ENCODE measurements at places on chromosomes 2 and 18.

DNA sequence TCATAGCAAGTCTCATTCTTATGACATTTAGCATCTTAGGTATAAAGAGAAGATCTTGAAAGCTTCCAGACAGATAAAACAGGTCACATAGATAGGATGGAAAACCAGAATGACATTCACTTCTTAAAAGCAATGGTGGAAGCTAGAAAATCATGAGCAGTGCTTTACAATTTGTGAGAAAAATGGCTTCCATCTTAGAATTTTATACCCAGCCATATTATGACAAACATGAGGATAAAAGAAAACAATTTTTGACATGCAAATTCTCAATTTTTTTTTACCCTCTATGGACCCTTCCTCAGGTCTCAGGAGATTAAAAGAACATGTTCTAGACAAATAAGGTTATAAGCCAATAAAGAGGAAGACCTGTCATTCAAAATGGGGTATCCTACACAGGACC lies 7.1 kb downstream of the NTSR2 start:
- no peak for ATAC-seq

DNA sequence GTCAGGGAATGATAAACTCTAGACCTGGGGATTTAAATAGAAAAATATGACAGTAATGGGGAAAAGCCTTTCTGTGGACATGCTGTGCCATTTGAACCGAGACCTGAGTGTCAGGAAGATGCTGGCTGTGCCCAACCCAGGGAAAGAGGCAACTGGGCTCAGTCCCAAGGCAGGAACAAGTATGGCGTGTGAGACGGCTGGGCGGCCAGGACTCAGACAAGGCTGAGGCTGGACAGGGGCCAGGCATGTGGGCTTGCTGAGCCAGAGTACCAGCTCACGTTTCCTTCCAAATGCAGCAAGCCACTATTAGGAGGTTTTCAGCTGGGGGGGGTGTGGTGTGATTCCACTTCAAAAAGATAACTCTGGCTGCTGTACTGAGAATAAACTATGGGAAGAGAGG lies 92.4 kb downstream of the INPP5D start:
- ATAC-seq, result peak; percentile 65

- ATAC-seq, result no peak
Measured at GRCh38 chr2:168529054-168529833, 73.2 kb downstream of the CERS6 start.

DNA sequence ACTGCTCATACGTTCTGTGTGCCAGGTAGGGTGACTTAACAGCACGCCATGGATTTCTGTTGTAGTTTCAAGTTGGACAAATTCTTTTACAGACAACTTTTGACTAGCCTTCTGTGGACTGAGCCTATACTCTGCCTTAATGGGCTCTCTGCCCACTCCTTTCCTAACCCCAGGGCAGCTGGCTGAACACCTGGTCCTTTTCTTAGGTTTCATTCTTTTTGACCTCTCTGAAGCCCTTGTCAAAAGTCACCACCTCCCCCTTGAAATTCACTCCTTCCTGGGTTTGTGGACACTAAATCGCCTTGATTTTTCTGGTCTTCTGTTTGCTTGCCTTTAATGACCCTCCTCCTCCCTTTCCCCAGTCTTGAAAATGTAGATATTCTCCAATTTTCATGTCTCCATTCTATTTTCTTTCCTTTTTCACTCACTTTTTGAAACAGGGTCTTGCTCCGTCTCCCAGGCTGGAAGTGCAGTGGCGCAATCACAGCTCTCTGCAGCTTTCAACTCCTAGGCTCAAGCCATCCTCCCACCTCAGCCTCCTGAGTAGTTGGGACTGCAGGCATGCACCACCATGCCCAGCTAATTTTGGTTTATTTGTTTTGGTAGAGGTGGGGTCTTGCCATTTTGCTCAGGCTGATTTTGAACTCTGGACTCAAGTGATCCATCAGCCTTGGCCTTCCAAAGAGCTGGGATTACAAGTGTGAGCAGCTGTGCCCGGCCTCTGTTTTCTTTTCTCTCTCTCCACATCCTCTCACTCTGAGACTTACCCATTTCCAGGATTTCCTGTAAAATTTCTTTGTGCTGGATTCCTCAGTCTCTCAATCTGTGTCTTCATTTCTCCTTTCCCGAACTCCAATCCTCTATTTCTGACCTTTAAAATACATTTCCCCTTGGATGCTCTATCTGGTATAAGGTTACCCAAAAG lies 112.9 kb downstream of the PLB1 start:
- ATAC-seq, result no peak

- ATAC-seq, result no peak
Measured at GRCh38 chr18:55920063-55920462, 332.1 kb upstream of the TCF4 start.

GRCh38 chr2:180676520-180677025 lies 303.8 kb upstream of the UBE2E3 start:
- ATAC-seq, result no peak

GRCh38 chr2:111005307-111005706 lies 115.4 kb upstream of the BCL2L11 start:
- ATAC-seq, result no peak

DNA sequence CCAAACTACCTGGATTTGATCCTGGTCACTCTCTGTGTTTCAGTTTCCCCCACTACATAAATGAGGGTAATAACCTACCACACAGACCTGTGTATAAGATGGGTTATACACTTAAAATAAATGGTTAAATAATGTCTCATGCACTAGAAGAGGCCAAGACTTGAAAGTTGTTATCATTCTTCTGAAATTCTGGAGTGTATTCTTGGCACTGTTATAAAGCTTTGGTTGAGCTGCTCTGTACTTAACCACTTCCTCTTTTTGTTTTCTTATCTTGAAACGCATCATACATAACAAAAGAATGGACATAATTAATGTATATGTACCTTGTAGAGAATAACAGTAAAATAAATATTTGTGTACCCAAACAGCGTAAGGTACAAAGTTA lies 281.0 kb downstream of the AFF3 start:
- ATAC-seq, result no peak

- ATAC-seq, result peak; percentile 90
Measured at GRCh38 chr2:216918088-216918680, 58.3 kb upstream of the TNP1 start.

DNA sequence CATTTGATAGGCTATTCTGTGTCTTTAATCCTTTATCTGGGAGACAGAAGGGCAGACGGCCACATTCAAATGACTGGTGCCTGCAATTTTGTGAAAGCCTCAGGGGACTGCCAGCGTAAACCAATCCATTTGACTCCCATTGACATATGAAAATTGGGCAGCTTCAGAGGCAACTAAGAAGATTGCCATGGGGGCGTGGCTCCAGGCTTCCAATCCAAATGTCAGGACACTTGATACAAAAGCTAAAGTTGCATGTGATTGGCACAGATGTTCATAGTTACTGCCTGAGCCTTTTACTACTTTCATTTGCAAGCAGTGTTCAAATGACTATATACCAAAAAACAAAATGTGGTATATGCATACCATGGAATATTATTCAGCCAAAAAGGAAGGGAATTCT lies 42.0 kb downstream of the SPC25 start:
- no peak for ATAC-seq

DNA sequence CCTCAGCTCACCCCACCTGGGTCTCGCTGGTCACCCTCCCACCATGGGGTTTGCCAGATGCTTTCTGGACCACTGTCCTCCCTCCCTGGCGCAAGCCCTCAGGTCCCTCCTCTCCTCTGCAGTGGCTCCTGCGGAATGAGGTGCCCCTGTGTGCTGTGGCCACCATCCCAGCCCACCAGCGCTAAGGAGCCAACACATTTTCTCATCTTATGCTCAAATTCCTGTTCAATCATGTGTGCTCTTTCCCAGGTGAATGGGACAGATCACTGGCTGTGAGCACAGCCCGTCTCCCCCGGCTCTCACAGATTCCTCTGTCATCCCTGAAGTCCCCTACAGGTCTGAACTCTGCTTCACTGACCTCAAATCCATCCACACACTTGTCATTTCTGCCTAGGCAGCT lies 15.2 kb upstream of the CCDC74B start:
- no peak for ATAC-seq

GRCh38 chr18:61980355-61980754 lies 87.5 kb upstream of the RNF152 start:
- no peak for ATAC-seq

DNA sequence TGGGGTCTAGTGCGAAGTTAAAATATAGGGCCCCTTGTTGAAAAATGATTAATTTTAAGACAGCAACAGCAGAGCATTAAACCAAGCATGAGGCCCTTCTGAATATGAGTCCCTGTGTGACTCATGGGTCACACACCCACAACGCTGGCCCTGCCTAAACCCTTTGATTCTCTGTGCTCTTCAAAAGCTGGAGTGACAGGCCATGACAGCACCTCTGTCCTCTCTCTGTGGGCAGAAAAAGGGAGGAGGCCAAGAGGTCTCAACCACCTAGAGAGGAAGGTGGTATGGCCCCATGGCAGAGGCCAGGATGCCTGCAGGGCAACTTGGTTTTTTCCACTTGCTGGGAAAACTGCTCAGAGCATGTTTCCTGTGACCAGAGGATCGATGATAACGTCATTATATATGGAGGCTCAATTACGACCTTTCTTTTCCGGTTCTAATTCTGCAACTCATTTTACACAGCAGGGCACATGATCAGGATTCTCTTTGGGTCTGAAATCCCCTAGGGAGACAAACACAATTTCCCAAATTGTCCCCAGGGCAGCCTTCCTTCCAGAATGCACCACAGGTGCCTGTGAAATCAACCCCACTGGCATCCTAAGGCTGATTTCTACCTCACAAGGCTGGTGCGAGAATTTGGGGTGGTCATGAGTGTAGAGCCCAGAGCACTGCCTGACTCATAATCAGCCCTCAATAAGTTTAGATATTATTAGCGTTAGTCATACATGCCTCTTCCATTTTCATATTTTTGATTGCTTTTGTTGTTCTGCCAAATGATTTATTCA lies 102.0 kb upstream of the PPP1CB start:
- peak; percentile 53 for ATAC-seq

DNA sequence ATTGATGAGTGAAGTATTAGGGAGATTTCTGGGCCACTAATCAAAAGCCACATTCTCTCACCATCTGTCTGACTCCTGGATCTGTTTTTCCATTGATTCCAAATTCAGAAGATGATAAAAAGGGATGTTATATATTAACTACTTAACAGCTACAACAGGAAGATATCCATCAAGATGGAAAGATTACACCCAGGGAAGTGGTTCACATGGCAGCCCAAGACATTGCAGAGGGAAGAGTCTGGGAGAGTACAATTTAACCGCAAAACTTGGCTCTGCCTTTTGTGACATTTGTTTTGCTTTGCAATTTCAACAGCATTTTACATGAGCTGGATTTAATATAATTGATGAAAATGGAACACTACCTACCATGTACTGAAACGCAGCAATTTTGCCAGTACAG lies 22.5 kb upstream of the TCF4 start:
- no peak for ATAC-seq

GRCh38 chr2:71643674-71644357 lies 190.5 kb downstream of the DYSF start:
- no peak for ATAC-seq

DNA sequence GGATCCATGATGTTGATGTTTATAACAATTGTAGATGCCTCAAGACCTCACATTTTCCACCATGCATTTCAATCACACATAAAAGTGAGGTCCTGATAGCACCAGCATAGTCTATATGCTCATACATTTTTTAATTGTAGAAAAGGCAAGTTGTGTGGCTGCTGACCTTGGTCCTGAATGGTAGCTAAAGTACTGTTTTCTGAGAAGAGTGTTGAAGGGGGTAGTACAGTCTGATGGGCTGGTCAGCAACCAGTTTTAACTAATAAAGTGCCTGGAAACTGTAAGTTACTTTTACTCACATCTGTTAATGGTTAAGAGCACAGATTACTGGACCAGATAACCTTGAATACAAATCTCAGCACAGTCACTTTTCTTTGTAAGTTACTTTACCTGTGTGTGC lies 15.9 kb downstream of the ZNF638 start:
- ATAC-seq, result peak; percentile 54

GRCh38 chr2:191832668-191833067 lies 14.2 kb downstream of the CAVIN2 start:
- ATAC-seq, result no peak

- ATAC-seq, result no peak
Measured at GRCh38 chr2:191432121-191432520, 186.9 kb downstream of the MYO1B start.

DNA sequence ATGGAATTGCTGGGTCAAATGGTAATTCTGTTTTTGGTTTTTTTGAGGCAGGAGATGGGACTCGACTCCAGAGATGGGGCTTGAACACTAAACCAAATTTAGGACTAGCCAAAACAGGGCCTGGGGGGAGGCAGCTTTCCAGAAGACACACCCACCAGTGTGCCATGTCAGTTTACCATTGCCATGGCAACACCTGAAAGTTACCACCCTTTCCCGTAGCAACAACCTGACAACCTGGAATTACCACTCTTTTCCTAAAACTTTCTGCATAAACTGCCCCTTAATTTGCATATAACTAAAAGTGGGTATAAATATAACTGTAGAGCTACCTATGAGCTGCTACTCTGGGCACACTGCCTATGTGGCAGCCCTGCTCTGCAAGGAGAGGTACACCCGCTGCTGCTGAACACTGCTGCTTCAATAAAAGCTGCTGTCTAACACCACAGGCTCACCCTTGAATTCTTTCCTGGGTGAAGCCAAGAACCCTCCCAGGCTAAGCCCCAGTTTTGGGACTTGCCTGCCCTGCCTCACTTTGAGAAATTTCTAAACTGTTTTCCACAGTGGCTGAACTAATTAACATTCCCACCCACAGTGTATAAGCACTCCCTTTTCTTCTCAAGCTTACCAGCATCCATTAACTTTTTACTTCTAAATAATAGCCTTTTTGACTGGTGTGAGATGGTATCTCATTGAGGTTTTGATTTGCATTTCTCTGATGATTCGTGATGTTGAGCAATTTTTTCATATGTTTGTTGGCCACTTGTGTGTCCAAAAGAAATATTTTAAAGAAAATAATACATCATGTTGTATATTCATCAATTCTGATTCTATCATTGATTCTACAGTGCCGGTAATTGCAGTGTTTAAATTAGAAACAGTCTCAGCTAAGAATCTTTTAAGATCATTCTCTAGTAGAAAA lies 10.6 kb downstream of the CDK15 start:
- no peak for ATAC-seq

DNA sequence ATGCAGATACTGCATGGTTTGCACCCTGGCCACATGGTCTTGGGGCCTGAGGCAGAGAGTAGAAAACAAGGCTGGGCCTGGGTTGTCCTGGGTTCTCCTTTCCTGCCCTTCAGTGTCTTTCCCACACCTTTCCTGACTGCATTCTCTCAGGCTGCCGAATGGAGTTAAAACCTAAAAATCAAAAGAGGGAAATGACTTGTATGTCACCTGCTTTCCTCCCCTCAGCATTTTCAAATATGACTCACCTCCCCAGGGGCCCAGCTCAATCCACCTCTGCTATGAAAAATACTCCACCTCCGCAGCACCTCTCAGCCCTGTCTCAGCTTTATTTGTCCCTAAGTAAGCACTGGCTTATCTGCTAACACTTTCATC lies 457.8 kb upstream of the MEX3C start:
- ATAC-seq, result no peak

- ATAC-seq, result no peak
Measured at GRCh38 chr2:151996243-151997003, 102.4 kb downstream of the CACNB4 start.

DNA sequence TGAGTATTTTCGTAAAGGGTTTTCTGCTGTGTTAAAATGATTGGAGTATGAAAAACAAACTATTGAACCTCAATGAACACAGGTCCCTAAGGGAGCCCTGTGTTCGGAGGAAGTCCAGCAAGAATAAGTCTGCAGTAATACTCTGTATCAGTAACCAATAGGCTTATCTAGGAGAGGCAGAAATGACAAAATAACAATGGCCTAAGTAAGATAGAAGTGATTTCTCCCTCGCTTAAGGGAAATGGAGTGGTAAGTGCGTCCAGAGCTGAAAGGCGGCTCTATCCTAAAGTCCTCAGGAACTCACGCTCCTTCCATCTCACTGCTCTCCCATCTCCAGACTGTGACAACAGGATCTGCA lies 29.3 kb upstream of the MFSD6 start:
- no peak for ATAC-seq
